ENCODE measurements at places on chromosomes 11 and 22. TPM values are rescaled to one million over a fixed set of nuclear protein-coding genes. Genes with fewer than 3 reads are reported as not detected.
A peak's percentile ranks its signal among the peaks of the same experiment; 100 is the strongest.

CHRM4 gene
- total RNA-seq: 0.27 TPM

DNA sequence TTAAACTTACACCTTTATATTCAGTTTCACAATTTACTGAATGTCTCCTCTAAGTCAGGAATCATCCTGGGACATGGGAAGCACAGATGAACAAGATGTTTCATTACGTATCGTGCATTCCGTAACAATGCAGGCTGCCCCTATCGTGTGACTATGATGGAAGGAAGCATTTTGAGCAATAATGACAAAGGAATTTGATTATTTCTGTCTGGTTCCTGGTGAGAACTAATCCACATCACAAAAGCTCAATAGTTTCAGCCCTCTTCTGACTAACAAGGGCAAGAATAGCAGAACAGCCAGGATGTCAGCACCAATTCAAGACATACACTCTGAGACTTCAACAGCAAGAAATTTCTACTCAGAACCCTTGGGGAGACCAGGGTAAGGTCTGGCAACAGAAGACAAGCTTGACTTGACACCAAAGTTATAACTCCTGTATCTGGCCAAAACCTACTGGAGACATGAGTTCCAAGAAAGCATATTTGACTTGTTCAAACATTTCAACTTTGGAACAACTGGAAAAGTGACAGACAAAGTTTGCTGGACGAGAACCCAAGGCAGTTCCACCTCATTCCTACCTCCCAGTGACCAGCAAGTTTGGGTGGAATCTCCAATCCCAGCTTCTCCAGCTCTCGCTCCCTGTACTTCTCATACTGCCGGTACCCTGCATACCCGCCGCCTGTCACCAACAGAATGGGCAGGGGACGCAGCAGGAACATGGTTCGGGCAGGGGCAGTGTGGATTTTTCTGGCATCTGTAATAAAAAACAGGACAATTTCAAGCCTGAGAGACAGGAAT, 14.3 kb downstream of the PISD start:
- no peaks in the 10 kb centered on the region for H3K27me3 ChIP-seq
- H3K36me3 ChIP-seq: no peaks in the 10 kb centered on the region
- no peak overlapping the region for H3K4me3 ChIP-seq

- no peaks in the 10 kb centered on the region for H3K36me3 ChIP-seq
- H3K27me3 ChIP-seq: 0 out of 2 replicates have a peak, but pooled peaks cover 1% of the 10 kb centered on the region
- H3K4me3 ChIP-seq: no peak overlapping the region
- H3K27ac ChIP-seq: no peak overlapping the region
- no peak for DNase-seq
Measured at GRCh38 chr11:95641495-95641894, 148.1 kb downstream of the FAM76B start.

MMP11 gene
- total RNA-seq: 11.3 TPM

H19 gene
- 1.5 TPM for total RNA-seq

DNA sequence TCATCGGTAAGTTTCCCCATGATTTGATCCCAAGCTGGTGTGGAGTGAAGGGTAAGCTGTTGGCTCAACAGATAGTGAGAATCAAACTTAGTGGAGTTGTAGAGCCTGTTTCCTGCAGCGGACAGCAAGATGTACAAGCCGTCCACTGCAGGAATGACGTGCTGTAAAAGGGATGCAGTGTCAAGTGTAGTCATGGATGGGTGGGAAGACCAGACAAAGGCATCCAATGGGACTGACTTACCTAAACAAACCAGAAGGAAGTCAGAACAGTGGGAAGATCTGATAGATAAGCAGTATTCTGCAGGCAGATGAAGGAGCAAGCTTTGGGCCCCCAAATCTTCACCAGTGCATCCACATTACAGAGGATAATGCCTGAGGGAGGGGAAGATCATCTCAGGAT, 8.8 kb downstream of the ZBTB16 start:
- H3K4me3 ChIP-seq: no peak overlapping the region
- no peaks in the 10 kb centered on the region for H3K4me1 ChIP-seq
- no peaks in the 10 kb centered on the region for H3K27me3 ChIP-seq
- H3K36me3 ChIP-seq: peaks cover 3% of the 10 kb centered on the region
- no peak overlapping the region for H3K27ac ChIP-seq
- no peak for DNase-seq

DNA sequence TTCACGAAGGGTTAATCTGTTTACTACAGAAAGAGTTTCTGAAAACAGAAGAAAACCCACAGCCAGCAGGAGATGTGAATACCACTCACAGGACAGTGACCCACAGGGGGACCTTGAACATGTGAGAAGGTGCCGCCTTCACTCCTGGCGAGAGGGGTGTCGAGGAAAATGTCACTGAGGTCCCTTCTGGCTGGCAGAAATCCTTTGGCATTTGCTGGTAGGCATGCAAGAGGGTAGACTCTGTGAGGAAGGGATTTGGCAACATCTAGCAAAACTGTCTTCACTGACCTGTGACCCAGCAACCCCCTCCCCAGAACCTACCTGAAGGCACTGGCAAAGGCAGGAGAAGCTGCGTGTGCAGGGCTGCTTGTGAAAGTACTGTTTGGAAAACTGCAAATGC, 8.6 kb downstream of the KCNQ1 start:
- no peaks in the 10 kb centered on the region for H3K27me3 ChIP-seq
- DNase-seq: no peak
- H3K4me1 ChIP-seq: no peaks in the 10 kb centered on the region
- no peak overlapping the region for H3K4me3 ChIP-seq
- no peaks in the 10 kb centered on the region for H3K36me3 ChIP-seq

- no peaks in the 10 kb centered on the region for H3K36me3 ChIP-seq
- no peaks in the 10 kb centered on the region for H3K4me1 ChIP-seq
- no peaks in the 10 kb centered on the region for H3K27me3 ChIP-seq
- no peak overlapping the region for H3K4me3 ChIP-seq
- DNase-seq: peak; percentile 67
Measured at GRCh38 chr11:133947321-133947756, 9.4 kb downstream of the IGSF9B start.

IGSF9B gene
- total RNA-seq: 4.3 TPM

MRGPRE gene
- not detected for total RNA-seq

DNA sequence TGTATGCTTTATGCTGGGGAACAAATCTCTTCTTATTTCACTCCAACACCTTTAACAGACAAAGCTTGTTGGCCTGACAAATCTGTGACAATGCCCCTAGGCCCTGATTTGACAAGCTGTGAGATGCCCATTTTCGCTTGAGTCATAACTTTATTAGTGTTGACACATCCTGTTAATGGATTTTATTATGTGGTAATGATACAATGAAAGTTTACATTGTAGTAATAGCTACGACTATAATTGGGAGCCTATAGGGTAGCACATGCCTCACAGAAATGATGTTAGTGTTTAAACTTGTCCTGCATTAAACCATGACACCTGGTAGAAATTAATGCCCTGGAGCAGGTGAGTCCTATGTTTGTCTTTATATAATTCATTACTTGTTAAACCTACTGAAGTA, 3.3 kb upstream of the MMP10 start:
- H3K27me3 ChIP-seq: no peaks in the 10 kb centered on the region
- no peak overlapping the region for H3K4me3 ChIP-seq
- no peak overlapping the region for H3K27ac ChIP-seq
- 0 out of 2 replicates have a peak, but pooled peaks cover 5% of the 10 kb centered on the region for H3K4me1 ChIP-seq

DNA sequence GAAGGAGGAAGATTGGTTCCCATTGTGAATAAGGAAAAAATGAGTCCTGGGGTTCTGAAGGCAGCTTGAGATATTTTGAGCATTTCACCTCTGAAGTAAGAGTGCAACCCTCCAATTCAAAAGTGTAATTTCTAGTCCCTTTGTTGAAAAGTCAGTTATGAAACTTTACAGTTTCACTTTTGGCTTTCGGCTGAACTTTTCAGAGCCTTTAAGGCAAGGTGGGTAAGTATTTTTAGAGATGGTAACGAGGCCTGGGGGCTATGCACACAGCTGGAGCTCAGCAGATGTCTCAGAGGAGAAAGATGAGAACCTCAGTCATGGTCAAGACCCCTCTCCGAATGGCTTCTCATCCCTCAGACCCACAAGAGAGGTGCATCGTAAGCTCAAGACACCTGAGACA, 267.6 kb downstream of the KIRREL3 start:
- DNase-seq: no peak
- peaks cover 5% of the 10 kb centered on the region for H3K27me3 ChIP-seq
- no peak overlapping the region for H3K4me3 ChIP-seq
- no peaks in the 10 kb centered on the region for H3K4me1 ChIP-seq
- no peak overlapping the region for H3K27ac ChIP-seq

AGBL2 gene
- total RNA-seq: 2.9 TPM

DNA sequence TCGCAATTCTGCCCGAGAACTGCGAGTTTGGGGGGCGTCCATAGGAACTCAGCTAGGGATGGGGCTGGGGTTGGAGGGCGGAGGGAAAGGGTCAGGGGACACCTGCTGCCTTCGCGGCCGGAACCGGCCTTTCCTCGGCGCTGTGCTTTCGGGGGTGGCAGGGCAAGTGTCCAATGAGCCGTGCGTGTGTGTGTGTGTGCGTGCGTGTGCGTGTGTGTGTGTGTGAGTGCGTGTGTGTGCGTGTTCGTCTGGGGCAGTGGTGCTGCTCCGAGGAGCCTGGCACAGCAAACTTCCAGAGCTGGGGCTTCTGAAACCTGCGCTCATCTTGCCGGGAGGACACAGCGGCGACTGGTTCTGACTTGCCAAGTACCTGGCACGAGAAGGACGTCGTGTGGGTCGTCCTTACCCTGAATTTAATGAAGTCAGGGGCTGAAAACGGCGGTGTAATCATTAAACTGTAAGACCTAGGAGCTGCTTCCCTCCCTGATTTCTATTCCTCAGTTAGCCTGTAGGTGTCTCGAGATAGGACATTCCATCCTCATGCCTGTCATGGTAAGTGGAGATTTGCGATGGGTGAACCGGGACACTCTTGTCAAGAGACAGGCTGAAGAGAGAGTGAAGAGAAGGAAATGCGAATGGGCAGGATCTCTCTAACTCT, 27.0 kb upstream of the AMOTL1 start:
- H3K36me3 ChIP-seq: no peaks in the 10 kb centered on the region
- no peaks in the 10 kb centered on the region for H3K27me3 ChIP-seq
- peak; percentile 69 for DNase-seq

DNA sequence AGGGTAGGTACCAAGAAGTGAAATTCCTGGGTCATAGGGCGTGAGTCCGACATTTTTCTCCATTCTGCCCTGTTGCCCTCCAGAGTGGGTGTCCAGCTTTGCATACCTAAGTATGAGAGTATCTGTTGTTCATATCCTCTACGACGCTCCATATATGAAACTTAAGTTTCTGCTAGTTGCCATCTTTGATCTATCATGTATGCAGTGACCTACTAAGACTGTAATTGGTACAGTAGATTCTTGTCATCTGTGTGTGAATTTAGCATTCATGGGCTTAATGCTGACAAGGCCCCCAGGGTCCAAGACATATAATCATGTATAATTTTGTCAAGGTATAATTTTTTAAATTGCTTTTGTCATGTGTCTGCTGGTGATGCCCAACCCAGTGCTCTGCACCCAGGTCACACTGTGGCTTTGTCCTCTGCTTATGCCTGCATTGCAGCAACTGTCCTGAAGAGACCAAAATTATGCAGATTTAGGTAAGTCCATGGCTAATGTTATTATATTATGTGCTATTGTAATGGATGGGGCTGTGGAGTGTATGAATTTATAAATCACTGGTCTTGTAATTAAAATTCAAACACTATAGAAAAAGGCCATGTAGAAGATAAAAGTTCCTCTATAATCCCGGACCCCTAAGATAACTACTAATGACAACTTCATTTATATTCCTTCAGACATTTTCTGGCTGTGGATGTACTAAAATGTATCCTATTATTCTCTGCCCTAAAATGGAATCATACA, 12.2 kb downstream of the NEAT1 start:
- no peaks in the 10 kb centered on the region for H3K4me1 ChIP-seq
- H3K4me3 ChIP-seq: no peak overlapping the region
- no peaks in the 10 kb centered on the region for H3K27me3 ChIP-seq
- H3K27ac ChIP-seq: peak overlapping the region; percentile 55
- peaks cover 2% of the 10 kb centered on the region for H3K36me3 ChIP-seq

DNA sequence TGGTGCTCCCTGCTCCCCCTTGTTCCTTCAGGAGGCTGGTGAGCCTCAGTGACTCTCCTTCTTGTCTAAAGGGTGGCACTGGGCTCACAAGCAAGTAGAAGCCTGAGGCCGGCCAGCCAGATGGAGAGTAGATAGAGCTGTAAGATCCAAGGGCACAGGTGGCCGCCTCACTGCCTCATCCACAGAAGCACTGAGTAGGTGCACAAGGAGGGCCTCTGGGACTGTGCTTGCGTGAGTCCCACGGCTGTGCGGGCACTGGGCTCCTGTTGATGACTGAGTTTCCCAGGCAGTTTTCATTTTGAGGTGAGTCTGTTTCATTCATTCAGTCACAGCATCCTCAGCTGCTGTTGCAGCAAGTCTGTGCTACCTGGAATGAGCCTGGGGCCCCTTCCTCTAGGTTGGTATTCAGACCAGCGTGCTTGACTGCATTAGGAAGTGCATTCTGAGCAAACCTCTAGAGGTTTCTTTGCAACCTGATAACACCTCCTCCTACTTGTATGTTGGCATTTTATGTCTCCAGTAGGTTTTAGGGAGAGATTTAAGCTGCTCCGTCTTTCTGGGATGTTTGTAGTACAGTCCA, 184.0 kb downstream of the TBC1D22A start:
- DNase-seq: no peak
- no peaks in the 10 kb centered on the region for H3K4me1 ChIP-seq
- H3K27me3 ChIP-seq: no peaks in the 10 kb centered on the region
- H3K4me3 ChIP-seq: no peak overlapping the region
- H3K36me3 ChIP-seq: peaks cover 1% of the 10 kb centered on the region
- no peak overlapping the region for H3K27ac ChIP-seq

DNA sequence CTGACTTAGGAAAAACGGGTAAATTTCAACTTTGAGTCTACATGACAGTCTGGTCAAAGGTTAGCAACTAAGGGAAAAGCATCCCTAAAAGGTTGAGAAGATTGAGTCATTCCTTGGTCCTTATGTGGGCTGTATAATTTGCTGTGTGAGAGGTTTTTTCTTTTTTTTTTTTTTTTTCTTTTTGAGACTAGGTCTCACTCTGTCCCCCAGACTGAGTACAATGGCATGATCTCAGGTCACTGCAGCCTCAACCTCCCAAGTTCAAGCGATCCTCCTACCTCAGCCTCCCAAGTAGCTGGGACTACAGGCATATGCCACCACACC, 101.4 kb downstream of the MRTFA start:
- no peaks in the 10 kb centered on the region for H3K36me3 ChIP-seq
- H3K27me3 ChIP-seq: no peaks in the 10 kb centered on the region

- no peak overlapping the region for H3K4me3 ChIP-seq
- no peak for DNase-seq
- H3K27me3 ChIP-seq: no peaks in the 10 kb centered on the region
- H3K36me3 ChIP-seq: no peaks in the 10 kb centered on the region
- H3K4me1 ChIP-seq: no peaks in the 10 kb centered on the region
Measured at GRCh38 chr11:132095230-132096131, 725.1 kb downstream of the NTM start.

DNA sequence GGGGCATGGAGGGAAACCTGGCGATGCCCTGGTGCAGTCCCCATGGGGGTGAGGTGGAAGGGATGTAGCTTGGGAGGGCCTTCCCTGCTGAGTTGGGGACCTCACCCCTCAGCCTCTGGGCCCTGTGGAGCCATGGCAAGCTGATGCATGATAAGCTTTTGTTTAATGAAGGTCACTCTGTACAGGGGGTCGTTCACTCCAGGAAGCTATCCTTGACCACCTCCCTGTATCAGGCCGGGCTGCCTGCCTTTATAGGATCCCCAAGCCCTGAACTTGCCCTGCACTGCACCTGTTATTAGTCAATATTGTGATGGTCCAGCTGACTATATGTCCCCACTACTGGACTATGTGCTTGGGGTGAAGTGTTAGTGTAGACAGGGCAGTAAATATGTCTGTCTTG, 49.7 kb upstream of the MYEOV start:
- H3K4me3 ChIP-seq: no peak overlapping the region
- no peak for DNase-seq
- H3K27ac ChIP-seq: no peak overlapping the region
- peaks cover 1% of the 10 kb centered on the region for H3K4me1 ChIP-seq
- H3K27me3 ChIP-seq: no peaks in the 10 kb centered on the region
- H3K36me3 ChIP-seq: no peaks in the 10 kb centered on the region
